ENCODE measurements at places on chromosomes 3 and 15.

DNA sequence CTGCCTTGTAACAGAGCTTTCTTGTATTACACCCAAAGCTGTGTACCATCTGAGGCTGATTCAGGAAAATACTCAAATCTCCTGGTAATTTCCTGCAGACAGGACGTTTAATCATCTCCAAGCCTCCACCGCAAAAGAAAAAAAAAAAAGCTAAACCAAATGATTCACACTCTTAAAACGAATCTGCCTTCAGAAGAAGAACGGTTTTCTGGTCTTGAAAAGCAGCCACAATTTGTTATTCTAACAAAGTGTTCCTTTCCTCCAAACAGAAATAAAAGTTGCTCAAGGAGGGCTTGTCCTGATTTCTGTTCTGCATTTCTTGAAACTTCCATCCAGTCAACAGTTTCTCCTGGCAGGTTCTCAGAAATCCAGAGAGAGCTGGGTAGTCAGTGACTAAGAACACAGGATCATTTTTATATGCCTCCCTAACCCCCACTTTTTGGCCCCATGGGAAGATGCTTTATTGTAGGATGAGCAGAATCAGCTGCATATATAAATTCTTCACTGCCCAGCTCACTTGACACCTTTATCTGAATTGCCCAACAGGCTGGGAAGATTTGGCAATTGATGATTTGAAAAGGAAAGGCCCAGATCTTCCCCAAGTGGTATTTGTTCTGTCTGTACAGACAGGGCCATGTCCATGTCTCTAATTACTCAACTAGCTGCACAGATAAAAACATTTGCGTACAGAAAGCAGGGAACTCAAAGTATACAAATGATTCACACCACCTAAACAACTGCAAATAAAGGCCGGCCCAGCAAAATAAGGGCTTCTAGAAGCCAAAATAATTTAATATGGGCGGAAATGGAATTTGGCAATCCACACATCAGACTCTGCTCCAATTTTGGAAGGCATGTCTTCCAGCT, 41.0 kb upstream of the PRICKLE2 start:
- no peak for DNase-seq

DNA sequence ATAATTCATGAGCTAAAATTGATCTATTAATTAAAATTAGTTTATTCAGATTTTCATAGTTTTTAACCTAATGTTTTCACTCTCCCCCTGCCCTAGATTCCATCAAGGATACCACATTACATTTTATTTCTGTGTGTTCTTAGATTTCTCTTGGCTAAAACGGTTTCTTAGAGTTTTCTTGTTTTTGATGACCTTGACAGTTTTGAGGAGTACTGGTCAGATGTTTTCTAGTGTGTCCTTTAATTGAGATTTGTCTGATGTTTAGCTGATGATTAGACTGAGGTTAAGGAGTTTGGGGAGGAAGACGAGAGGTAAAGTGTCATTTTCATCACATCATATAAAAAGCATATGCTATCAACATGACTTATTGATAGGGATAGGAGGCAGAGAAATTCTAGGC, 475.9 kb downstream of the SQOR start:
- no peak for DNase-seq

DNA sequence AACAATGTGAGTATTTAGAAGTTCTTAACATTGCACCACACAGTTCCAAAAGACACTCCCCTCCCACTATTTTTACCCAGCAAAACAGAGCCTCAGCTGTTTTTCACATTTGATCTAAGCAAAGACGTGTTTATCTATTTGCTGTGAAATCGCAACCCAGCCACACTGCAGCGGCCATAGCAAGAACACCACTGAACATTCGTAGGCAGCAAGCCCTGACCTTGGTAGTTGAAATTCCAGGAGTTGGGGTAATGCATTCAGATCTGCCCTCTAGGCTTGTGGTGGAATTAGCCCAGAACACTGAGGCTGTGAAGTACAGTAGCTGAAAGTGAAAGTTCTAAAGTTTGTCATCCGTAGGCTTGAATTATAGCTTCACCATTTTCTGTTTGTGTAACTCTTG, 17.1 kb upstream of the SLC24A5 start:
- no peak for DNase-seq

GRCh38 chr3:156723182-156723619, 48.8 kb downstream of the TIPARP start:
- DNase-seq: no peak

- no peak for DNase-seq
Observed at GRCh38 chr3:152193673-152194267, 75.0 kb upstream of the MBNL1 start.
